ENCODE measurements at places on chromosomes 12 and 14. TPM values are rescaled to one million over a fixed set of nuclear protein-coding genes. Genes with fewer than 3 reads are reported as not detected.

Gene HNF1A
- not detected for total RNA-seq

Gene MAP1LC3B2
- not detected for total RNA-seq

Gene MYG1
- total RNA-seq: 63.8 TPM

Gene TEX52
- 0.20 TPM for total RNA-seq

Gene VPS33A
- 24.2 TPM for total RNA-seq

Gene MGAT4C
- total RNA-seq: not detected

Gene GSC
- not detected for total RNA-seq

Gene WNT1
- total RNA-seq: 0.27 TPM

Gene AVPR1A
- not detected for total RNA-seq

Gene HAL
- 1.2 TPM for total RNA-seq

Gene SMOC1
- not detected for total RNA-seq

Data from activated naive CD4-positive, alpha-beta T cell treated with anti-CD3 and anti-CD28 coated beads, Interleukin-2, amount 50 U/mL, for 72 hours (primary cell).